ENCODE measurements at places on chromosomes 11 and 22.

GRCh38 chr11:107621081-107621480, 30.1 kb downstream of the ELMOD1 start:
- ATAC-seq, result no peak

GRCh38 chr11:71186806-71187205, 65.6 kb downstream of the SHANK2 start:
- no peak for ATAC-seq

DNA sequence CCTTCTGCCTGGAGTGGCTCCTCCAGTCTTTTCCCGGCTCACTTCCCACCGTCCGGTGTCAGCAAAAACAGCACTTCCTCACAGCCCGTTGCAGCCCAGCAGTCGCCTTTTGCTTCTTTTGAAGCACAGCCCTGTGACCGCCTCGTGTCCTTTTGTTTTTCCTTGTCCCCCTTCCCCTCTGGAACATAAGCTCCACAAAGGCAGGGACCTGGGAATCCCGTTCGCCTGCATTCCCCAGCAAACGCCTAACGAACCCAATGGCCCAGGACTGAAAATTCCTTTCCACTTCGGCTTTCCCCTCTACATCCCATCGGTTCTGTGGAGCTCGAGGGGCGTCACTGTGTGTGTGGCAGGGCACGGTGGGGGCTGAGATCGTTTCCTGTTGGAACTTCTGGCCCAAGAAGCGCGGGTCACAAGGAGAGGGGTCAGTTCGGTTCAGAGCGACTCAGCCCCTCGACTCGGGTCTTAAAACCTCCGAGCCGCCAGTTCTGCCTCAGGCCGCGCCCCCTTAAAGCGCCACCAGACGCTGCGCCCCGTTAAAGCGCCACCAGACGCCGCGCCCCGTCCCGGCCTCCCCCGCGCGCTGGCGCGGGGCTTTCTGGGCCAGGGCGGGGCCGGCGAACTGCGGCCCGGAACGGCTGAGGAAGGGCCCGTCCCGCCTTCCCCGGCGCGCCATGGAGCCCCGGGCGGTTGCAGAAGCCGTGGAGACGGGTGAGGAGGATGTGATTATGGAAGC, 841 bp downstream of the RIC8A start:
- ATAC-seq, result peak; percentile 65

DNA sequence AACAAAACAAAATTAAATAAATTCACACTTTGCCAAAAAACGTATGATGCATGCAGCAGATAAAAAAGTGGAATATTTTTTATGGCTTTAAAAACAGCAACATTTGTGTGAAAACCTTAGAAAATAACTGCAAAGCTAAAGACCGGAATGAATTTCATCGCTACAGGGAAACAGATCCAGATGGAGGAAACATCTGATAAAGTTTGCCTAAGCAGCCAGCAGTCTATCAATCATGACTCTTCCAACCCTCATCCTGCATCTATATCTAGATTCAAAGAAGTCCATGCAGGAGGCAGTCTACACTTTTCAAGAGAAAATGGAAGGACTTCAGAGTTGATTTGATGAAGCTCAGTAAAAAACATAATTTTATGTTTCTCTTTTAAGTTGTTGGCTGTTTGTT, 126.8 kb downstream of the SWAP70 start:
- no peak for ATAC-seq

DNA sequence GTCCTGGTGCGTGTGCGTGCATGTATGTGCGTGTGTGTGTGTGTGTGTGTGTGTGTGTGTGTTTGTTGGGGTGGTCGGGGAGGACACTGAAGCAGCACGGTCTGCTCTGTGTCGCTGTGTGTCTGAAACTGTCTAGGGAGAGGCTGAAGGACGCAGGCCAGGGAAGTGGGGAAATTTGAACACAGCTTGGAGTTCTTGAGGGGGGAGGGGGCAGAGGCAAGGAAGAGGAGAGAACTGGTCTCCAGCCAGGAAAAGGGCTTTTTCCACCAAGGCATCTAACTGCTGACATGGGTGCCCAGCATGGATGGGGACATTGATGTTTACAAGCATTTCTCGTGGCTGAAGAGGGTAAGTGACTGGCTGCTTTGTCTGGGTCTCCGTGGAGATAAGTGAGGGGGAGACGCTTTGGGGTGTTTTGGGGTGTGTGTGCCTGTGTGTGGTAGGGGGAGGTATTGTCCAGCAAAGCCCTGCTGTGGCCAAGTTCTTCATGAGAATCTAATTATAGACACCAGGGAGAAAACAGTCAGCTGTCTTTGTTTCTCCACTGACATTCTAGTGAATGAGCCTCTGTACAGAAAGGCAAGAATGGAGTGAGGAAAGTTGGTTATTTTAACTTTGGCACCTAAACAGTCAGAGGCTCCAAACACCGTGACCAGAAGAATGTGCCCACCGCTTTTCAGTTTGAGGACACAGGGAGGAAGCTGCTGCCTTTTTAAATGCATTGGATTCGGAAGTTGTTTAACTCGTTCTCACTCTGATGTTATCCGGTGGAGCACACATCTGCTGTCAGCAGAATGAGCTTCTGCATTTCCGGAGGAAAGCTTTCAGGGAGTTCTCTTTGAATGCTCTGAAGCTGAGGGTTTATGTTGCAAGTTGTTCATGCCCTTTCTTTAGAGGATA, 63.7 kb downstream of the PPFIBP2 start:
- ATAC-seq, result peak; percentile 56

DNA sequence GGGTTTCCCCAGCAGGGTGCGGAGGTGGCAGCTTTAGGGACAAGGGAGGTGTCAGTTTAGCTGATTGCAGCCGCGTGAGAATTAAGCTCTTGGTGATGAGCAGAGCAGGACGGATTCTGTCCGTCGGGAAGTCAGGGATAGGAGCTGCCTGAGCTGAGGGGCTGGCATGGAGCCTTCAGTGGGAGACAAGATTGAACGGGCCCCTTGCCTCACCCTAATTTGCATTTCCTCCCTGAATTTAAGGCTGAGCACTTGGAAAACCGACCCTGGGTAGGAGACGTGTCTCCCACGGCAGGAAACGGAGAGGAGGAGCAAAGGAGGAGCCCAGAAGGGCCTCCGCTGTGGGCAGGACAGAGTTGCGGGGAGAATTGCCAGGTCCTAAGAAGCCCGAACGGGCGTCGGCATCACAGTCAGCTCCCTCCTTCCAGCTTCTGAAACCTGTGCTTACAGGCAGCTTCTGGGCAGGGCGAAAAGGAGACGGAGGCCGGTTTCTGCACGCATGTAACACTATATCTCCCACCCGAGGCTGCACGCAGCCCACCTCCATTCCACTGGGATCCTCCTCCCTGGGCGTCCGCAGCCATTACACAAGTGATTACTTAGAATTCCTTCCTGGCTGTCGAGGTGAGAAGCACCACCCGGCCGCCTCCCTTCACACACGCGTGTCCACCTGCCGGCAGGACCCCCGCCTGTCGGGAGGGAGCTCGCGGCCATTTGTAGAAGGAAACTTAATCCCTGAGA, 345.8 kb downstream of the BRD1 start:
- no peak for ATAC-seq

DNA sequence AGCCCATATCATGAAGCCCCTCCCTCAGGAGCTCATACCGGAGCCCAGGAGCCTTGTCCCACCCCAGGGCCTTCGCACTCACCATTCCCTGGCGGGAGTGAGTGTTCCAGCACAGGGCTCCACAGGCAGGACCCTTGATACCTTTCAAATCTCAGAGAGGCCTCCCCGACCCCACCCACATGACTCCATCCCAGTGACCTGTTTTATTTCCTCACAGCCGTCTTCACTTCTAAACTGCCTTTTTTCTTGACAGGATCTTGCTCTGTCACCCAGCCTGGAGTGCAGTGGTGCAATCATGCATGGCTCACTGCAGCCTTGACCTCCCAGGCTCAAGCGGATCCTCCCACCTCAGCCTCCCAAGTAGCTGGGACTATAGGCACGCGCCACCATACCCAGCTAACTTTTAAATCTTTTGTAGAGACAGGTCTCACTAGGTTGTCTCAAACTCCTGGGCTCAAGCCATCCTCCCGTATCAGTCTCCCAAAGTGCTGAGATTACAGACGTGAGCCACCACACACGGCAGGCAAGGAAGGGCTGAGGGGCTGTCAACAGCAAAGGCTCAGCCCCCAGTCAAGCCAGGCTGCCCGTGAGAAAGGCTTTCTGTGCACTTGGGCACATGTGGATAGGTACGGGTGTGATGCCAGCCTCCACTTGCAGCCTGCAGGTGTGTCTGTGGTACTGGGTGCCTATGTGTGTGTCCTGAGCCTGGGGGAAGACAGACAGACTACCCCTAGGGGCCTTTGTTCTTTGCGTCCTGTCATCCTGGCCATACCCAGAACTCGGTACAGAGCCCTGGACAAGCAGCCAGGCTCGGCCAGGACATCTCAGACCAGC, 9.3 kb downstream of the RPL3 start:
- peak; percentile 5 for ATAC-seq

DNA sequence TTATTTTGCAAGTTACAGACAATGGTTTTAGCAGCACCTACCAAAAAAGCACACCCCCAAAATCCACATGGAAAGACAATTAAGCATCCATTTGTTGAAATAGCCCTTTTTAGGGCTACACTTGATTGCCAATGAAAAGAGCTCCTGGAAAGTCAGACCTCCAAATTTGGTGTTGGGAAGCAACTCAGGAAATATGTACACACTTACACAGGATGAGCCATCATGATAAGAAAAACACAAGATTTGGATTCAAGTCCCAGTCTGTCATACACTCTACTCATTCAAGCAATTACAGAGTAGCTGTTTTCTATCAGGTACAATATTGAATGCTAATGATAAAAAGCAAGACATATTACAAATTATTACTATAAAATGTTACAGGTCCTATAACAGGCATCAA, 31.5 kb downstream of the FAM168A start:
- no peak for ATAC-seq

DNA sequence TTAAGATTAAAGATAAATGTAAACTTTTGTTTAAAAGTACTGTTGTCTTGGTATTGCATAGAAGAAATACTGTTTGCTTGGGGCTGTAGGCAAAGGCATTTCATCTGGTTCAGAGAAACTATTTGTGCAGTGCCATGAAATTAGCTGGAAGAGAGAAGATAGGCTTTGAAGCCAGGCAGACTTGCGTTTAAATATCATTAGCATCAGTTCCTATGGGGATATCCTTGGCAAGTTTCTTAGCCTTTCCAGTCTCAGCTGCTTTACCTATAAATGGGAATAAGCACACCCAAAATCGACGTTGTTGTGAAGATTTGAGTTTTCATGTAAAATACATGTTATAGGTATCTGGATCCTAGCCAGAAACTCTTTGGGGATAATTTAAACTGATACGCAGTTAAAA, 133.9 kb downstream of the FBXO7 start:
- no peak for ATAC-seq

DNA sequence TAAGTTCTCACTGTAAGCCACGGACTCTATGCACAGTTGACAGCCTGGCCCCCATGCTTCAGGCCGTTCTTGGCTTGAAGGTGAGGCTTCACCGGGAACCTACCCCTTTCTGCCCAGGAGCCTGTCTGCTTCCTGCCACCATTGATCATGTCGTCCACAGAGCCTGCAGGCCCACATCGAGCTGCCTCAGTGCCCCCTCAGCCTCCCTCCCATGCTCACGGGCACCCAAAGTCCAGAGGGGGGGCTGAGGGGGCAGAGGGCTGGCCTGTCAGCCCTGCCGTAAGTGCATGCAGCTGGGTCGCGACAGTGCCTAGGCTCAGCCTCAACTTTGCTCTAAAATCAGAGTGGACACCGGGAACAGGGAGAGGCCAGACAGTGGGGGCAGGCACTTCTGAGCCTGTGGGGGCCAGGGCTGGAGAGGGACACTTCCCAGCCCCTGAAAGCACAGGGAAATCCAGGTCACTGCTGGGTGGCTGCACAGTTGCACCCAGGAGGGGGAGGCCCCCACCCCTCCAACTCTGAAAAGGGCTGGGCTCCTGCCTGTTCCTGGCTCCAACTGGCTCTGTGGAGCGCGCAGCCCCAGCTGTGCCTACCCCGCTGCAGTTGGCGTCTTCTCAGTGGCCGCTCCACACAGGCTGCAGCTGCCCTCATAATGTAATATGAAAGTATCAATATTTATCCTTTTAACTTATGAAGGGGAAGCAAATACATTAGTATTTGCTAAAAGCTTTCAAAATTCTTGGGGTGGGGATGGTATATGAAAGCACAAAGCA, 598.6 kb downstream of the DLG2 start:
- no peak for ATAC-seq

DNA sequence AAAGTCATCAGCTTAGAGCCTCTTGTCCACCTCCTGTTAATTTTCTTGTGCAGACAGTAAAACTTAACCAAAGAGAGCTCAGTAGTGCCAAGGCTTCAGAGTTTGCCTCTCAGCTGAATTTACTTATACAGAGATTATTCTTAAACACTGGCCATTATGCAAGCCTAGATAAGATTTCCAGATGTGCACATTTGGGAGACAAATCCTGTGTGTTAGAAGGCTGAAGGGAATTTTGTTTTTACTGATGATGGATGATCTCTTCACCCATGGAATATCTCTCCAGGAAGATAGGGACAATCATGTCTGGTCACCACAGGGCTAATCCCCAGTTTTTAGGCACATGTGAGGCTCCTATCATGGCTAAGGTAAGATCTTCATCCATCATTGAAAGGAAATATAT, 157.6 kb upstream of the FAT3 start:
- ATAC-seq, result no peak

DNA sequence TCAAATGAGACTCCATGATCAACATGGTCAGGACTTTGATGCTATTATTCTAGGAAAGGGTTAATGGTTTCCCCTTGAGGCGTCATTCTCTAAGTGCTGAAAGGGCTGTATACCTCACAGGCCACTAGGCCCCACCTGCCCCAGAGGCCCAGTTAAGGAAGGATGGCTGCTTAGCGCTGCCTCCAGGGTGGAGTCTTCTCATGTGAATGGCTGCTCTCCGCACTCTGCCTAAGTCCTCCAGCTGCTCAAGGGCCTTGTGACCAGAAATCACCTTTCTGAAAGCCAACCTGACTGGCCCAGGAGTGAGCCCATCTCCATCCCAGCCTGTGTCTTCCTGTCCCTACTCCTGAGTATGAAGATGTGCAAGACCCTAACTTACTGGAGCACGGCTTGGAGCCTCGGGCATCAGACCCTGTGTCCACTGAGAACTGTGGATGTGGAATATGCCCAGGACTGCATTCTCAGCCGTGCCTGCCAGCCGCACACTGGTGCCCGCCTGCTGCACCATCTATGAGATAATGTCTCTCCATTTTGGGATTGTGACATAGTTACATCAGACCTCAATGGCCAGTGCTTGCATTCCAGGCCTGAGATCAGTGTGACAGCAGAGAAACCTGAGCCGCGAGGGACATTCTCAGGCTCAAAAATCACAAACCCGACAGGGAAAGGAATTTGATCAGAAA, 51.0 kb downstream of the SNX19 start:
- no peak for ATAC-seq

GRCh38 chr11:91783173-91783572, 441.4 kb upstream of the FAT3 start:
- no peak for ATAC-seq

GRCh38 chr11:70826541-70827335, 425.6 kb downstream of the SHANK2 start:
- no peak for ATAC-seq

DNA sequence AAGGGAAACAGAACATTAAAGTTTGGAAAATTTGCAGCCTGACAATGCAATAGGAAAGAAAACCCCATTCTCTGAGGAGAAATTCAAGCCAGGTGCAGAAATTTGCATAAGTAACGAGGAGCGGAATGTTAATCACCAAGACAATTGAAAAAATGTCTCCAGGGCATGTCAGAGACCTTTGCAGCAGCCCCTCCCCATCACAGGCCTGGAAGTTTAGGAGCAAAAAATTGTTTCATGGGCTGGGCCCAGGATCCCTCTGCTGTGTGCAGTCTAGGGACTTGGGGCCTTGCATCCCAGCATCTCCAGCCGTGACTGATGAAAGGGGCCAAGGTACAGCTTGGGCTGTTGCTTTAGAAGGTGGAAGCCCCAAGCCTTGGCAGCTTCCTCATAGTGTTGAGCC, 780.2 kb downstream of the LRRC4C start:
- no peak for ATAC-seq

Data from activated T-helper 17 cell treated with anti-CD3 and anti-CD28 coated beads, Interleukin-2, amount 50 U/mL, for 72 hours (primary cell).